ENCODE measurements at places on chromosomes 5 and 9. TPM values are rescaled to one million over a fixed set of nuclear protein-coding genes. Genes with fewer than 3 reads are reported as not detected.

IL9 gene
- not detected for polyA plus RNA-seq

- DNase-seq, result no peak
Measured at GRCh38 chr5:1270933-1271914, 23.6 kb downstream of the TERT start.

DNA sequence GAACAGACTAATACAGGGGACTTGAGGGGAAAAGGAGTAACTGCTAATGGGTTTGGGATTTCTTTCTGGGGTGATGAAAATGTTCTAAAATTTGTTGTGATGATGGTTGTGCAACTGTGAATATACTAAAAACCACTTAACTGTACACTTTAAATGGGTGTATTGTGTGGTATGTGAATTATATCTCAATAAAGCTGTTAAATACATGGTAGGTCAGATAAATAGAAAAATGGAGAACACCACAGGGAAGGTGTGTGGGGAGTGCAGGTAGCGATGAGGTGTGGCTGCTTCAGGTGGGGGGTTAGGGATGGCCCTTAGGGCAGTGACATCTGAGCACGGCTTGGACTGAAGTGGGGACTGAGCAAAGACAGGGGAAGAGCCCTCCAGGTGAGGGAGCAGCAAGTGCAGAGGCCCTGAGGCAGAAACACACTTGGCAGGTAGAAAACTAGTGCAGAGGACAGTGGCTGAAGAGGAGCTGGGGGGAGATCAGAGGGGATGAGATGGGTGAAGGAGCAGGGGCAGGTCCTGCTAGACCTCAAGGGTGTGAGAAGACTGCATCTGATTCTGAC is 20.9 kb downstream of the EEIG1 start:
- no peak for DNase-seq

DNA sequence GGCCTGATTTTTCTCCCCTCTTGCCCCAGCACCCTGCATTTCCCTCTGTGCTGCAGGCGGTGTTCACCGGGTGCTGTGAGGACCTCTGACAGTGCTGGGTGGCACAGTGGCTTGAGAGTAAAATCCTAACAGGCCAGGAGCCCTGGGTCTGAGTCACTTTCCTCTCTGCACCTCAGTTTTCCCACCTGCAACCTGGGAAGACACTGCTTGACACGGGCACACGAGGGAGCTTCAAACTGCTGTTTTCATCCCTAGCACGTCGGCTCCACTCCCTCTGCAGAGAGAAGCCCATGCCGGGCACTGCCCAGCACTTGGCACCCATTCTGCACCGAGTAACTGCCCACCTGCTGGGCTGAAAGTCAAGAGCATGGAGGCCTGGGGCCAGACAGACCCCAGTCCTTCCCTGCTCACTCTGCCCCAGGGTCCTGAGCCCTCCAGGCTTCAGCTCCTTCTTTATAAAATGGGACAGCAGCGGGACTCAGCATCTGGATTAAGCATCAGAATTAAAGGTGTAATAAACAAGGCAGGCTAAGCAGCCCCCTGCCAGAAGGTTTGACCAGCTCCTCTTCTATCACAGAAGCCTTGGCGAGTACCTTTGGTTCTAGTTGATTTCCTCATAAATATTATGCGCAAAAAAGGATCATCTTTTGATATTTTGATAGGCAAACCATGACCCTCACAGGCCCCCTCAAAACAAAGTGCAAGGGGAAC is 5.2 kb downstream of the GFI1B start:
- DNase-seq, result no peak

GRCh38 chr9:127212453-127212852 is 52.1 kb upstream of the GARNL3 start:
- no peak for DNase-seq

DNA sequence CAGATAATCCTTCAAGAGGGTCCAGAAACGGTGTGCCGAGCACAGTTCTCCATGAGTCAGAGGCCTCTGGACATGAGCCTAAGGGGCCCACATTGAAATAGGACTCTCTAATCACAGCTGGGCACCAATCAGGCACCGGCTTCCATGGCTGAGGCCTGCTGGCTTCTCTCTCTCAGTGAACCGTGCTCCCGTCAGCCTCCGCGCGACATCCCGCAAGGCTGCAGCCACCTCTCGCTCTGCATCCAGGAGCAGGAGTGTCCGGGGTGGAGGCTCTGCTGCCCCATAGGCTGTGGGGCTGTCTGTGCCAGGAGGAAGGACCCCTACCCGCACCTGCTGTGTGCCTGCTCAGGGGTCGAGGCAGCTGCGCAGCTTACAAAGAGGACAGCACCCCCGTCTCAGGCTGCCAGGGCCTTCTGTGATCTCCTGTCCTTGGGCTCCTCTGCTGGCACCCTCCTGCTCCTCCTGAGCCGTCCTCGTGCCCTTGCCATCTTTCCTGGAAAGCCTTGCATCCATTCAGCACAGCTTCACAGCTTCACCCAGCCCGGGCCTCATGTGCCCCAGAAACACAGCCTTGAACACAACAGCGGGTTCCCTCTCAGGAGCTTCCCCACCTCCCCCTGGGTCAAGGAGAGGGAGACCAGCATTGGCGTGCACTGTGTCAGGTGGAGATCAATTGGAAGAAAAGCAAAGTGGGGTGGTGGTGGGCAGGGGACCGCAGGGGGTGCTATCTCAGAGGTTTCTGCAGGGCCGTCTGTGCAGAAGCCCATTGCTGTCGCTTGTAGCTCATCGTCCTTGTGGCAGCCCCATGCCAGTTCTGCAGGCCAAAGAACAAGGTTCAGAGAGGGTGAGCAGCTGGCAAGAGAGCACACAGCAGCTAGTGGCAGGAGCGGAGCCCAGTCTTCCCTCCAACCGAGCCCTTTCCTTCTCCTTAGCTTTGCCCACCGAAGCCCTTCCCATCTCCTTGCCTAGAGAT is 22.8 kb upstream of the FCN1 start:
- DNase-seq, result no peak
